CD8-positive, alpha-beta memory T cell (primary cell): ENCODE measurements at places on chromosomes 4 and X.

GRCh38 chr4:54660591-54660990 lies 2.8 kb downstream of the KIT start:
- peaks cover 4% of the 10 kb centered on the region for H3K4me1 ChIP-seq
- peaks cover 7% of the 10 kb centered on the region for H3K27me3 ChIP-seq
- H3K27ac ChIP-seq: no peak overlapping the region
- H3K4me3 ChIP-seq: no peak overlapping the region

GRCh38 chr4:27350161-27350560 lies 489.5 kb downstream of the STIM2 start:
- H3K27me3 ChIP-seq: no peaks in the 10 kb centered on the region
- no peak for DNase-seq
- no peaks in the 10 kb centered on the region for H3K4me1 ChIP-seq
- no peaks in the 10 kb centered on the region for H3K36me3 ChIP-seq
- no peak overlapping the region for H3K27ac ChIP-seq

GRCh38 chr4:78763251-78763650 lies 12.9 kb upstream of the BMP2K start:
- DNase-seq: no peak
- H3K36me3 ChIP-seq: no peaks in the 10 kb centered on the region
- H3K27me3 ChIP-seq: no peaks in the 10 kb centered on the region
- no peak overlapping the region for H3K4me3 ChIP-seq

GRCh38 chrX:32155044-32155638 lies 1056.2 kb downstream of the DMD start:
- H3K27ac ChIP-seq: no peak overlapping the region
- no peak overlapping the region for H3K4me3 ChIP-seq
- H3K4me1 ChIP-seq: no peaks in the 10 kb centered on the region
- H3K27me3 ChIP-seq: no peaks in the 10 kb centered on the region

DNA sequence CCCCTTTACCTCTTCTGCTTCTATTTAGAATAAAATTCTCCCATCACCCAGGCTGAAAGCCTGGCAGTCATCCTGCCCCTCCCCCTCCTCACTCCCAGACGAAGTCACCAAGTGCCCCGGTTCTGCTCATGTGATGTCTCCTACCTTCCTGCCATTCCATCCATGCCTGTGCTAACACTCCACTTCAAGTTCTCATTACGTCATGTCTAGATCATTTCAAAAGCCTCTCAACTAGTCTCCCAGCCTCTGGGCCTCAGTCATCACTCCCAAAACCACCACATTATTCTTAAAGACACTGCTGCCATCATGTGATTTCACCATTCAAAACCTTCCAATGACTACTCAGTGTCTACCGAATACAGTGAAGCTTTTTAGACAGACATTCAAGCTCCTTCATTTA lies 17.2 kb upstream of the HOPX start:
- H3K27ac ChIP-seq: no peak overlapping the region
- H3K36me3 ChIP-seq: no peaks in the 10 kb centered on the region

- no peak overlapping the region for H3K27ac ChIP-seq
- H3K27me3 ChIP-seq: no peaks in the 10 kb centered on the region
- peaks cover 17% of the 10 kb centered on the region for H3K4me1 ChIP-seq
- H3K4me3 ChIP-seq: peak overlapping the region; percentile 18
Measured at GRCh38 chrX:135974279-135974856, 580 bp upstream of the MMGT1 start.

DNA sequence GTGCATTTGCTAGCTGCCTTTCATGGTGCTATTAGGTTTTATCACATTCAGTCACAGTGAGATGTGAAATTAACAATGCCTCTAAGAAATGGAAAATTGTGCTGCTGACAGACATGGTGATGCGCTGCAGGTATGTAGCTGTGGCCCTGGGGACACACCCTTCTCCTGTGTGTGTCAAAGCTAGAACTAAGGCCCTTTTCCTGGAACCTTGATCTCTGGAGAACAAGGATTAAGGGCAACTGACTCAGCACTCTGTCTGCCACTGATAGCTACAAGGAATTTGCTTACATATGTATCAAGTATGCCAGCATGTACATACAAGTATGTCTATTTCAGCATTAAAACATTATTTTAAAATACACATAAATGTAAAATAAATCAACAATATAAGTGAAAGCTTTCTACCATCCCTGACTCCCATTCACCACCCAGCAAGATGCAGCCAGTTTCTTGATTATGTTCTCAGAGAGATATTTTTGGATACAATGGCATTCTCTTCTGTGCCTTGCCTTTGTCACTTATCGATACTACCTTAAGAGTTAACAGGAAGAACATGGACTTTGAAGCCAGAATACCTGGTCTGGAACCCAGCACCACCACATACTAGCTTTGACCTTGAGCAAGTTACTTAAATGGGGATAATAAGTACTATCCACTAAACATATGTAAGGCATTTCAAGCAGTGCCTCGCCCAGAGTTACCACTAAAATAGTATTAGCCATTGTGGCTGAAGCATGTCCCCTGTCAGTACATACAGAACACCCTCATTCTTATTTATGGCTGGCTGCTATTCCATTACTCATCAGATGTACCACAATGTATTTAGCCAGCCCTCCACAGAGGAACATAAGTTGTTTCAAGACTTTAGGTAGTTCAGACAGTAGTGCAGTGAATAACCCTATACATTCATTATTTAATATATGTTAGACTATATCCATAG lies 68.5 kb downstream of the NPNT start:
- H3K27me3 ChIP-seq: no peaks in the 10 kb centered on the region
- no peak overlapping the region for H3K4me3 ChIP-seq
- H3K36me3 ChIP-seq: no peaks in the 10 kb centered on the region
- no peak for DNase-seq

DNA sequence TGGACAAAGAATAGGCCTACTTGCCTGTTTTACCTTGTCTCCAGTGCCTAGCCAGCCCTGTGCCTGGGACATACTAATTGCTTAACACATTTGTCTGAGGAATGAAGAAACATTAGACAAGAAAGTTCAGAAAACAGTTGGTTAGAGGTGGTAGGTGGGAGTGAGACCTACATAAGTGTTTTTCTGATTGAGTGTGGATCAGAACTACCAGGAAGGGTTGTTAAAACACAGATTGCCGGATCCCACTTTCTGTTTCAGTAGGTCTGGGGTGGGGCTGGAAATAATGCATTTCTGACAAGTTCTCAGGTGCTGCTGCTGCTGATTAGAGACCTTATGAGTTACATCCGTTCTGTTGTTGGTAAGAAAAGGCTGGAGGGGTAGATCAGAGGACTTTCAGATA lies 5.7 kb upstream of the JADE1 start:
- peaks cover 11% of the 10 kb centered on the region for H3K4me1 ChIP-seq
- H3K27me3 ChIP-seq: no peaks in the 10 kb centered on the region
- H3K36me3 ChIP-seq: no peaks in the 10 kb centered on the region
- H3K27ac ChIP-seq: no peak overlapping the region
- DNase-seq: no peak

GRCh38 chr4:159079074-159079473 lies 23.8 kb upstream of the RAPGEF2 start:
- H3K27me3 ChIP-seq: no peaks in the 10 kb centered on the region
- no peaks in the 10 kb centered on the region for H3K36me3 ChIP-seq
- H3K27ac ChIP-seq: no peak overlapping the region

DNA sequence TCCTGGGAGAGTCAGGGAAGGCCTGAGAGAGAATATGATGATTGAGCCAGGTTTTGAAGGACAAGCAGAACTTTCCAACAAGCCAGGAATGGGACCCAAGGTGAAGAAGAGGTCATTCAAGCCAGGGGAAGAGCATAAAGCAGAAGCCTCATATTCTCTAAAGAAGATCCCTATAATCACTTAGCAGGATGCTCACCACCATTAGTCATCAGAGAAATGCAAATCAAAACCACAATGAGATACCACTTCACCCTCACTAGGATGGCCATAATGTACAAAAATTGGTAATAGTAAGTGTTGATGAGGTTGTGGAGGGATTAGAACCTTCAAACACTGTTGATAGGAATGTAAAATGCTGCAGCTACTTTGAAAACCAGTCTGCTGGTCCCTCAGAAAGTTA lies 20.5 kb upstream of the SUPT20HL1 start:
- no peak for DNase-seq
- H3K27ac ChIP-seq: no peak overlapping the region
- H3K4me1 ChIP-seq: no peaks in the 10 kb centered on the region
- no peak overlapping the region for H3K4me3 ChIP-seq

- no peaks in the 10 kb centered on the region for H3K4me1 ChIP-seq
- no peaks in the 10 kb centered on the region for H3K27me3 ChIP-seq
- H3K36me3 ChIP-seq: no peaks in the 10 kb centered on the region
- no peak for DNase-seq
Measured at GRCh38 chrX:49067285-49068120, 6.3 kb downstream of the PRAF2 start.

DNA sequence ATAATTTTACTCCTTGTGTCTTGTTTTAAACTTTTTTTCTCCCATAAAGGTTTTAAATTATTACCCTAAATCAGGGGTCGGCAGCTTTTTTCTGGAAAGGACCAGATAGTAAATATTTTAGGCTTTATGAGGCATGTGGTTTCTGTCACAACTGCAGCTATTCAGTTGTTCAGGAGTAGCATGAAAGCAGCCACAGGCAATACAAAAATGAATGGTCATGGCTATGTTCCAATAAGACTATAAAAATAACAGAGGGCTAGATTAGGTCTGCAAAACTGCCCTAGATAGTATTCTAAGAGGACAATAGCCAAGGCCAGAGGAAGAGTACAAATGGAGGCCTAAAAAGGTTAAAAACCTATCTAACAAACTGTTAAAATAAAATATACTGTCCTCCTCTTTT lies 24.6 kb downstream of the HERC5 start:
- DNase-seq: no peak
- no peaks in the 10 kb centered on the region for H3K4me1 ChIP-seq
- no peak overlapping the region for H3K4me3 ChIP-seq
- H3K36me3 ChIP-seq: peaks cover 4% of the 10 kb centered on the region
- no peaks in the 10 kb centered on the region for H3K27me3 ChIP-seq

GRCh38 chr4:106803083-106803482 lies 233.0 kb downstream of the DKK2 start:
- H3K36me3 ChIP-seq: no peaks in the 10 kb centered on the region
- H3K4me1 ChIP-seq: no peaks in the 10 kb centered on the region
- H3K4me3 ChIP-seq: no peak overlapping the region
- DNase-seq: no peak

DNA sequence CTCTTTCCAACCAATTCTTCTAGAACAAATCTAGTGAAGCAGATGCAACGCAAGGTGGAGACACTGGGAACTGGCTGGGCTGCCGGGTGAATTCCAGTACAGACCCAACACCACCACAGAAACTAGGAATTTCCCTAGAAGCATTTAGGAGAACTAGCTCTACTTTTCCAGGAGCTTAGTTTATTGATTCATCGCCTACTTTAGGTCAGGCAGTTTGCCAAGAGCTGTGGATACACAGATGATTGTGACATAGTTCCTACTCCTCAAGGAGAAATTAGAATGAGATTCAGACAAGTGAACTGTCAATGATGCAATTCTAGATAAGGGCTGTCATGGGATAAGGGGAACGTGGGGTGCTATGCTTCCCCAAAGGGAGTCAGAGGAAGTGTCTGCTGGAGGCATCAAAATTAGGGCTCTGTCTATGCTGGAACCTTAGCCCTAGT lies 350.0 kb downstream of the CAMK2D start:
- H3K36me3 ChIP-seq: no peaks in the 10 kb centered on the region
- no peak overlapping the region for H3K4me3 ChIP-seq
- H3K27me3 ChIP-seq: no peaks in the 10 kb centered on the region
- H3K4me1 ChIP-seq: no peaks in the 10 kb centered on the region
- no peak overlapping the region for H3K27ac ChIP-seq

DNA sequence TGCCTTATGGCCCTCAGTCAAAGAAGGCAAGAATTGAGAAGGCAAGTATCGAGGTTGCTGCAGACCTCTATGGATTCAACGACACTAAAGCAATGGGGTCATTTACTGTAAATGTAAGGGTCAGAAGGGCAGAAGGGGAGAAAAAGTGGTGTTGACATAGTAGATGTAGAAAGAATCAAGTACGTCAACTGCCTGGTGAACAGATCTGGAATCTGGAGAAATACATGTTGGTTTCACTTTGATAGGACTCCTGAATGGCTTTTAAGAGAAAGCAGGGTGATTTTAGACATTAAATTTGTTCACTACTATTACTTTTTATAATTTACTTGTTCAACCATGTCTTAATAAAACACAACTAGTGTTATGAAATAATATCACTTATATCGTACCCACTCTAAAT lies 81.3 kb upstream of the FSTL5 start:
- no peaks in the 10 kb centered on the region for H3K4me1 ChIP-seq
- no peak overlapping the region for H3K27ac ChIP-seq
- no peaks in the 10 kb centered on the region for H3K36me3 ChIP-seq
- no peak for DNase-seq
- H3K27me3 ChIP-seq: no peaks in the 10 kb centered on the region
- H3K4me3 ChIP-seq: no peak overlapping the region
